ENCODE measurements at places on chromosomes 12 and 14. TPM values are rescaled to one million over a fixed set of nuclear protein-coding genes. Genes with fewer than 3 reads are reported as not detected.

Gene OVCH1
- total RNA-seq: not detected

Gene KRT85
- total RNA-seq: not detected

Gene MEG3
- 726 TPM for total RNA-seq

Gene TSPAN19
- total RNA-seq: not detected

Gene TC2N
- 125 TPM for total RNA-seq

Gene PRPH
- total RNA-seq: 0.44 TPM

Gene KCNH3
- 1.4 TPM for total RNA-seq

Gene ACSM4
- total RNA-seq: not detected

Gene TRIM9
- 0.47 TPM for total RNA-seq

Gene FAM181A
- not detected for total RNA-seq

Gene BHLHE41
- total RNA-seq: 10.0 TPM

Gene EML5
- total RNA-seq: 1.1 TPM

Gene NELL2
- total RNA-seq: 0.69 TPM

Gene MTA1
- 34.8 TPM for total RNA-seq

Gene GOLGA3
- 33.4 TPM for total RNA-seq

Gene FSCB
- total RNA-seq: not detected

Gene ZNF140
- total RNA-seq: 9.1 TPM

Gene EEF1AKMT3
- 20.8 TPM for total RNA-seq

Gene HSPB8
- total RNA-seq: 8.9 TPM

Gene ABHD12B
- not detected for total RNA-seq

Measured in pancreas (tissue), 10 donors.